Activated CD8-positive, alpha-beta memory T cell treated with anti-CD3 and anti-CD28 coated beads for 48 hours (primary cell): ENCODE measurements at places on chromosomes 4 and X.

DNA sequence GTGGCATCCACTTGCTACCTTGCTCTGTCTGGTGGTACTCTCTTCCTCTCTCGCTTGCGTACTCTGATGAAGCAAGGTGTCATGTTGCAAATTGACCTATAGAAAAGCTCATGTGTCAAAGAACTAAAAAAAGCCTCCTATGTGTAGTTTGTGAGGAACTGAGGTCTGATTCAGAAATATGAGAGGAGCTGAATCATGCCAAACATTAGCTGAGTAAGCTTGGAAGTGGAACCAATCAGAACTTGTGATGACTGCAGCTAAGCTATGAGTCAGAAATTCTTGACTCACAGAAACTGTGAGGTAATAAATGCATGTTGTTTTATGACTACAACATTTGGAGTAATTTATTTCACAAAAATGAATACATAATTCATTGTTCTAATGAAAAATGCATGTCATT is 2138.8 kb downstream of the PCDH7 start:
- no peak for DNase-seq

- DNase-seq = no peak
Observed at GRCh38 chr4:8053688-8054449, 104.7 kb downstream of the ABLIM2 start.

GRCh38 chr4:166366012-166366411 is 493.0 kb downstream of the TLL1 start:
- DNase-seq = no peak

- DNase-seq = no peak
Observed at GRCh38 chr4:5128569-5128968, 77.3 kb downstream of the STK32B start.

GRCh38 chr4:83629945-83630721 is 94.2 kb downstream of the GPAT3 start:
- no peak for DNase-seq

- no peak for DNase-seq
Observed at GRCh38 chr4:167774646-167775045, 317.7 kb upstream of the ANXA10 start.
